ENCODE measurements at places on chromosomes 1 and 21. TPM values are rescaled to one million over a fixed set of nuclear protein-coding genes. Genes with fewer than 3 reads are reported as not detected.
A peak's percentile ranks its signal among the peaks of the same experiment; 100 is the strongest.

Gene DCLRE1B
- total RNA-seq: 22.8 TPM

Gene TRIM46
- total RNA-seq: 0.22 TPM

Gene SPATA1
- total RNA-seq: 2.2 TPM

Gene AMPD1
- not detected for total RNA-seq

Gene RIPPLY3
- total RNA-seq: not detected

Gene S100A2
- 1.3 TPM for total RNA-seq

DNA sequence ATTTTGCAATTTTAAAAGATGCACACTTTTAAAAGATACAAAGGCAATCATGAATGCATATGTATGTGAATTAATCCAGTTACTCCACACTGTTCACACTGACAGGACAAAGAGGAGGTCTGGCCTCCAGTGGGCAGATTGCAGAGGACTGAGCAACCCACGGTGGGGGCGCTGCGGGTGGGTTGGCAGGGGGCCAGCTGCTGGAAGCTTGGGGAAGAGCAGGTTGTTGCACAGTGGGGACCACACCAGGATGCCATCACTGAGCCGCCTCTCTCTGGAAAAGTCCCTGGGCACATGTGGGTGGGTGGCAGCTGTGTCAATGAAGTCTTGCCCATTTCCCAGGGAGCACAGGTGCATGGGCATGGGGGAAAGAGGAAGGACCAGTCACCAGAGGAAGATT is 12.7 kb upstream of the PADI4 start:
- DNase-seq: no peak

GRCh38 chr21:45981151-45982091 is at the start of gene COL6A1:
TSS of gene COL6A1 (plus strand) at chr21:45981770. CDS start at chr21:45981851, 81 bp downstream.
- peak; percentile 94 for DNase-seq
